Left hindlimb (tissue), 1 donor: ENCODE measurements at places on chromosomes 12 and 14.

GRCh38 chr14:86501611-86502010 lies 971.7 kb downstream of the FLRT2 start:
- no peak for DNase-seq

DNA sequence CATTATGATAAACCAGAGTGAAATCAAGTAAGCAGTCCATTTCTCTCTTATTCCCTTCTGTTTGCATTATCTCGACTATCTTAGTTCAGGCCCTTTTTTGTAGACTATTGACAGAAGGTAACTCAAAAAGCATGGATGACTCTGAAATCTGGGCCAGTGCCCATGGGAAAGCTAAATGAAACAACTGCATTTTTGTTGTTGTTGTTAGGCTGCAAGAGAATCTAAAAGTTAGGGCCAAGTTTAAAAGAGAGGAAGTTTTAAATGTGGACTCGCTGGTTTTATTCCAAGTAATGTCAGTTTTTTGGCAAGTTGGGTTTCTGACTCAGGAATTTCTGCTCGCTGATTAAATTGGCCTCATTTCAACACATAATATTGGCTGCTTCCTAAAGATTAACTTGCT lies 201.1 kb downstream of the PIK3C2G start:
- DNase-seq: peak; percentile 57

- no peak for DNase-seq
These were observed 159.4 kb downstream of the PRKCH start for GRCh38 chr14:61480704-61481285.

DNA sequence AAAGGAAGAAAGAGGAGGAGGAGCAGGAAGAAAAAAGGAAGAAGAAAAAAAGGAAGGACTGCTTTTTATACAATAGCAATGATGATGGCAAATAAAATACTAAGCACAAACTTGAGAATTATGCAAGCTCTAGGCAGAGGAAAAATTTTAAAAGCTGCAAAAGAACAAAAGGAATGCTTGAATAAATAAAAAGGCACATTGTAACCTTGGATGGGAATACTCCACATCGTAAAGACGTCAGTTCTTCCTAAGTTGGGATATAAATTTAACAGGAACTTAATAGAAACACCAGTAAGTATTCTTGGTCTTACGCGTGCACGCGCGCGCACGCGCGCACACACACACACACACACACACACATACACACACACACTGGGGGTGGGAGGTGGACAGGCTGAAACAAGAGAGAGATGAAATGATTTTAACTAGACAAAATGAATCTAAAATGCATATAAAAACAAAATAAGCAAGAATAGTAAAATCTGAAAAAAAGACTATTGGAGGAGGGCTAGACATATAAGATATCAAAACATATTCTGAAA lies 43.0 kb downstream of the SERPINA3 start:
- no peak for DNase-seq

- DNase-seq: no peak
These were observed 110.7 kb downstream of the PTCSC3 start for GRCh38 chr14:36065831-36066230.
